ENCODE measurements at places on chromosomes 12 and 14. TPM values are rescaled to one million over a fixed set of nuclear protein-coding genes. Genes with fewer than 3 reads are reported as not detected.

Gene OR6C2
- not detected for total RNA-seq

Gene MANSC4
- not detected for total RNA-seq

Gene NCKAP5L
- 12.3 TPM for total RNA-seq

Gene CLEC4C
- not detected for total RNA-seq

Gene ARHGDIB
- total RNA-seq = 244 TPM
